ENCODE measurements at places on chromosomes 6 and 20.

- DNase-seq, result no peak
These were observed 31.1 kb upstream of the SYNDIG1 start for GRCh38 chr20:24438331-24438730.

DNA sequence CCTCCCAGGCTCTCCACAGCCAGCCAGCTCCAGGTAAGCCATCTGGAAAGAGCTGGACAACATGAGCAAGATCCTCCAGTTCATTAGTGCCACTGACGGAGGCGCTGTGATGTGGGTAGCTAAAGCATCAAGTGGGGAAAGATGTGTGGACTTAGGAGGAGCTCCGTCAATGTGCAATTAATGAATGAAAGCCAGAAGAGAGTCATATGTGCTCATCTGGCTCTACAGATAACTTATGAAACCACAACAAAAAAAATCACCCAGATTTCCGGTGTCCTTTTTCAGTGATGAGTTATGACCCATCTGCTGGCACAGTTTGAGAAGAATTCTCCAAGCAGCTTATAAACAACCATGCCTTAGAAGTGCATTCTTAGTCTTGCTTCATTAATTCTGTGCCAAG is 311.7 kb upstream of the PLCB4 start:
- DNase-seq, result no peak

- no peak for DNase-seq
These were observed 15.2 kb downstream of the TAF4 start for GRCh38 chr20:62050166-62051120.

GRCh38 chr6:99276747-99277146 is 72.7 kb downstream of the FAXC start:
- no peak for DNase-seq

GRCh38 chr6:88171312-88171711 is 5.2 kb upstream of the CNR1 start:
- DNase-seq, result no peak

DNA sequence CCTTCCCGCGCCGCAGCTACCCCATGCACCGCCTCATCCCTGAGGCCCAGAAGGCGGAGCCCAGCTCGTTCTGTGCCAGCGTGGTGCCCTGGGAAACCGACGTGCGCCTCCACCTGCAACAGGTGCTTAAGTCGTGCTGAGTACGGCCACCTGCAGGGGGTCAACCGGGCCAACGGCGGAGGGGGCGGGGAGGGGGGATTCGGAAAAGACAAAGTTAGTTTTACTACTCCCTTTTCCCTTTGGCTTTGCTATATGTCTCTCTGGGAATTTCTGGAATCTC is 168.9 kb downstream of the CDK19 start:
- no peak for DNase-seq

- no peak for DNase-seq
These were observed 305.0 kb downstream of the GMDS start for GRCh38 chr6:1940381-1940780.

DNA sequence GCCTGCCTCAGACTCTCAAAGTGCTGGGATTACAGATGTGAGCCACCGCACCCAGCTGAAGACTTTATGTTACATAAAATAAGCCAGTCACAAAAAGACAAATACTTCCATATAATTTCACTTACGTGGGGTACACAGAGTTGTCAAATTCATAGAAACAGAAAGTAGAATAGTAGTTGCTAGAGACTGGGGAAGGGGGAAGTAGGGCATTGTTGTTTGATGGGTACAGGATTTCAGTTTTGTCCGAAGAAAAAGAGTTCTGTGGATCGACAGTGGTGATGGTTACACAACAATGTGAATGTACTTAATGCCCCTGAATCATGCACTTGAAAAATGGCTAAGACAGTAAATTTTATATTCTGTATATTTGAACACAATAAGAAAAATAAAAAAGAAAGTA is 41.6 kb upstream of the ANKEF1 start:
- no peak for DNase-seq

GRCh38 chr6:136761227-136761922 is 30.9 kb downstream of the MAP3K5 start:
- DNase-seq, result no peak

DNA sequence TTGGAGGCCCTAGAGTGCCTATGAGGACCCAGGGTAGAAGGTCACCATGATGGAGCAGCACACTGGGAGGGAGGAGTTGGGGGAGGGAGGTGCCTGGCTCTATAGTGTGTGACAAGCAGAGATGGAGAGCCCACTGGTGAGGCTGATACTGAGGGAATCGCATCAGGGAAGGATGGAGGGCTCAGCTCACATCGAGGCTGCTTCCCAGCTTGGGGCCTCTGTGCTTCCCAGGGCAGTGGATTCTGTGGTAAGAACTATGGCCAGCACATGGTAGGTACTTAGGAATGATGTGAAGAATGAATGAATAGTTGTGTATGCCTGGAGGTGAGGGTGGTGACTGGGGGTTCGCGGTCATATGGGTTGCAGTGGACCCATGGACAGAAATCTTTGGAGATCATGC is 1.3 kb upstream of the EPB41L1 start:
- no peak for DNase-seq

GRCh38 chr6:161257793-161258457 is 15.9 kb downstream of the AGPAT4 start:
- no peak for DNase-seq

DNA sequence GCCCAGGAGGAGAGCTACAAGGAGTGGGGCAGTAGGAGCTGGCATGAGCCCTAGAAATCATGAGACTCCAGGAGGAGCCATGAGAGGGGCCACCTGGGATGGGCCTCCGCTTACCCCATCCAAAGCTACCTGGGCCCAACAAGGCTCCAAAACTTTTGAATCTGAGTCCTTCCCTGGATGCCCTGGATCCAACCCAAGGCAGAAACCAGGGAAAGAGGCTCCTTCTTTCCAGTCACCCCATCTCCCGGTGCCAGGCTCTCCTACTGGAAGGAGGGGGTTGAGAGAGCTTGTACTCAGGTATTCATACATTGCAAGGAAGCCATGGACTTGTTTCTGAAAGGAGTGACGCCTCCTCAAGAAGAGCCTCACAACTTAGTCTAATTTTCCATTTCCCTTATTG is 7.8 kb upstream of the SIRPG start:
- no peak for DNase-seq

DNA sequence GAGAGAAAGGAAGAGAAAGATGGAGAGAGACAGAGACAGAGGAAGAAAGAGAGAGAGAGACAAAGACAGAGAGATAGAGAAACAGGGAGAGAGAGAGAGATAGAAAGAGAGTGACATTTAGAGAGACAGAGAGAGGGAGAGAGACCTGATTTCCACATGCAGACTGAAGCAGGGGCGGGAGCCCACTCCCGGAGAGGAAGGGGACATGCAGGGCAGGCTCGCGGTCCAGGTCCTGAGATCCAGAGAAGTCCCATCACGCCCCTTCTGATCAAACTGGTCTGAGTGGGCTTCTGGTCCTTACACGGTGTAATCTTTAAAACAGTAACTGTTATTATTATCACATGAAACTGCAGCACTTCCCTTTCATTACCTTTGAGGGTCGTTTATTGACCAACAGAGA is 62.2 kb downstream of the PHACTR3 start:
- DNase-seq, result no peak

GRCh38 chr6:167571550-167571949 is 246.7 kb downstream of the TTLL2 start:
- no peak for DNase-seq

DNA sequence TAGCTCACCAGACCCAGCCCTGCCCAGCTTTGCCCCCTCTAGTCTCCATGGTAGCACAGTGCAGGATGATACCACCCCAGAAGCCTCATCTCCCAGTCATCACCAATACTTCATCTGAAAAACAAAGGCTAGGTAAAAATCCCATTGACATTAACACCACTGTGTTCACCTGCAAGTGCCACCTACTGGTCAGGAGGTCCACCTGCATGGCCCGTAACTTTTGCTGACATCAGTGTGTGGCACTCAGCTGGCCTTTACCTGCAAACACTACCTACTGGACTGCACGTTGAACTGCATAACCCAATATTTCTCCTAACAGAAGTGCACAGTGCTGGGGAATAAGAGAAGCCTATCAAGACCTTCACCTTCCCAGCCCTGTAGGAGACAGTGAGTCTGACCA is 234.7 kb upstream of the ADGRB3 start:
- DNase-seq, result no peak

DNA sequence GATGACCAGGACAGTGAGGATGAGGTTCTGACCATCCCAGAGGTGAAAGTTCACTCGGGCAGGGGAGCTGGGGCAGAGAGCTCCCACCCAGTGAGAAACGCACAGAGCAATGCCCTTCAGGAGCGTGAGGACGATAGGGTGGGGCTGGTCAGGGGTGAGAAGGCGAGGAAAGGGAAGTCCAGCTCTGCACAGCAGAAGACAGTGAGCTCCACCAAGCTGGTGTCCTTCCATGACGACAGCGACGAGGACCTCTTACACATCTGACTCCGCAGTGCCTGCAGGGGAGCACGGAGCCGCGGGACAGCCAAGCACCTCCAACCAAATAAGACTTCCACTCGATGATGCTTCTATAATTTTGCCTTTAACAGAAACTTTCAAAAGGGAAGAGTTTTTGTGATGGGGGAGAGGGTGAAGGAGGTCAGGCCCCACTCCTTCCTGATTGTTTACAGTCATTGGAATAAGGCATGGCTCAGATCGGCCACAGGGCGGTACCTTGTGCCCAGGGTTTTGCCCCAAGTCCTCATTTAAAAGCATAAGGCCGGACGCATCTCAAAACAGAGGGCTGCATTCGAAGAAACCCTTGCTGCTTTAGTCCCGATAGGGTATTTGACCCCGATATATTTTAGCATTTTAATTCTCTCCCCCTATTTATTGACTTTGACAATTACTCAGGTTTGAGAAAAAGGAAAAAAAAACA is 16.6 kb upstream of the SLC22A1 start:
- DNase-seq, result no peak

GRCh38 chr6:1315560-1316386 is 3.9 kb downstream of the FOXQ1 start:
- DNase-seq, result no peak

DNA sequence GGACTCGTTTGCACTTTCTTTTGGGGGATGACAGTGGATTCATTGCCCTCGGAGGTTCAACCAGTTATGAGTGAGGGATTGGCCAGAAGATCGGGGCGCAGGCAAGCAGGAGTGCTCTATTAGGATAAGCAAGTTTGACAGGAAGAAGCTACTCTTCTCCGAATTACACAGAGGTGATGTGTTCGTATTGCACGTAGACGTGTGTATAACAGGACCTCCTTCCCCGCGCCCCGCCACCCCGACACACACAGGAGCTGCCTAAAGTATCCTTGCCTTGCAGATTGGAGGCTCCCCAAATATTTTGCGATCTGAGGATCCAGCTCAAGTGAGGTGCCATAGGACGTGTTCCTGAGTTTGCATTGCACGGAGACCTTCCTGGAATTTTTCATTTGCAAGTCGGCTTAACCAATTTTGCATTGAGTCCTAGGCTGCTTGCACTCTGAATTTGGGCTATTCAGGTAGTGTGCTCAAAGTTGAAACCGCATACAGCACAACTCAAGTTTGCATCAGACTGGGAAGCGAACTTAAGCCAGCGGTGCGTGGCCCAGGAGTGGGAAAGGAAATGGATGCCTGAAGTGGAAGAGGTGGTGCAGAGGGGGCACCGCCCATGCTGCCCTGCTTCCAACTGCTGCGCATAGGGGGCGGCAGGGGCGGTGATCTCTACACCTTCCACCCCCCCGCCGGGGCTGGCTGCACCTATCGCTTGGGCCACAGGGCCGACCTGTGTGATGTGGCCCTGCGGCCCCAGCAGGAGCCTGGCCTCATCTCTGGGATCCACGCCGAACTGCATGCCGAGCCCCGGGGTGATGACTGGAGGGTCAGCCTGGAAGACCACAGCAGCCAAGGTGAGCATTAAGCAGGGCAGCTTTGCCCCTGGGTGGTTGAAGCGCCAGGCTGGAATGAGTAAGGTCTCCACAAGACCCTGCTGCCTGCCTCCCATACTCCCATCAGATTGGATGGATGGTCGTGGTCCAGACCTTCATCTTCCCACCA is 770 bp downstream of the TCF19 start:
- peak; percentile 5 for DNase-seq

DNA sequence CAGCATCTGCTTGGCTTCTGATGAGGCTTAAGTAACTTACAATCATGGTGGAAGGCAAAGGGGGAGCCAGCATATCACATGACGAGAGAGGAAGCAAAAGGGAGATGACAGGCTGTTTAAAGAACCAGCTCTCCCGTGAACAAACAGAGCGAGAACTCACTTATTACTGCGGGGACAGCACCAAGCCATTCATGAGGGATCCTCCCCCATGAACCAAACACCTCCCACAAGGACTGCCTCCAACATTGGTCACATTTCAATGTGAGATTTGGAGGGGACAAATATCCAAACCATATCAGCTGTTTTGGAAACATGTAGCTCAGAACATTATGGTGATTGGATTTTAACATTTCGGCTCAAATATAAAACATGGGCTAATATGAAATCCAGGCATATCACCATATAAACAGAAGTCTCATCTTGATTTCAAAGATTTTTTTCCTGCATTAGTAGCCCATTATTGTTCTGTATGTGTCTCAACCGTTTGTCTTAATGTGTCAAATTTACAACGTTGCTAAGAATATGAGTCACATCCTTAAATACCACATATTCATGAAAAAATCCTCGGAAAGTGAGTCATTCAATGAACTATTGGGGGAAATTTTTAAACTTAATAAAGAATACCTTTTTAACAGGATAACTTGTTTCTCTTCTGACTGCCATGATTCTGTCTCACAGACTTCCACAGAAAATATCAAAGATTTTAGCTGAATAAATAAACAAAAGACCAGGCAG is 894.3 kb downstream of the TFAP2A start:
- no peak for DNase-seq

DNA sequence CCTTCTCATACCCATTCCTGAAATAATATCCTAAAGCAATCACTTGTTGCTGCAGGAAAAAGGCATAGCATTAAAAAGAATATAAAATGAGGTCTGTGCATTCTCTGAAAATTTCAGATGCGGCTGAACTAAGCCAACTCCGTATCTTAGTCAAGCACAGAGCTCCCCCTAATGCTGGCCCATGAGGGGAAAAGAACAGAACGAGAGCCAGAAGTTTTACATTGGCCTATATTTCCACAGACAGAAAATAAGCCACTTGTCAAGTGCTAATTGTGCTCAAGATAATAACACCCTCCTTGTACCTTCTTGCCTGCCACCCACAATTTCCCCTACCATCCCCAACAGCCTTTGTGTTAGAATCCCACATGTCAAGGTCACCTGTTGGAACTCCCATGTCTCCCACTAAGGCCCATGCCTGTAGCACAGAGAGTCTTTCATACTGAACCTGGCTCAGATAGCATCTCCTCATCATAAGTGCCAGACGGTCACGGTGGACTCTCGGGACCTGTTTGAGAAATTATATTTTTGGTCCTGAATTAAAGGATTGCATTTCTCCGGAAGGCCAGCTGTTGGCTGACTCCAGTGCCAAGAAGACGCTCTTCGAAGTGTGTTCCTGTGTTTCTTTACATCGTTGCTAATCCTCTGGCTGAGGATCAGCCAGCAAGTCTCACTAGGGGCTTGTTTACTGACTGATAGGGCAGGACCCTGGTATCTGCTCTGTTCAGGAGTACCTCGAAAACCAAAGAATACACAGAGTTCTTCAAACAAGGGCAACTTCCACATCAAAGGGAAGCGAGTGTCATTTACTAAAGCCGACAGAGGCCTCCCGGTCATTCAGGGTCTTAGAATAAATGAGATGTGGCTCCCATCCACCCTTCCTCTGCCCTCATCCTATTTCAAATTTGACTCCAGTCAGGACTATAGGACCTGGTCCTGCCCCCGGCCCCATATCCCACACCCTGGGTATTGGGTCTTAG is 183.4 kb upstream of the FBXL4 start:
- no peak for DNase-seq
